GM23338 (cell line): ENCODE measurements at places on chromosomes 12 and 14. TPM values are rescaled to one million over a fixed set of nuclear protein-coding genes. Genes with fewer than 3 reads are reported as not detected.

DNA sequence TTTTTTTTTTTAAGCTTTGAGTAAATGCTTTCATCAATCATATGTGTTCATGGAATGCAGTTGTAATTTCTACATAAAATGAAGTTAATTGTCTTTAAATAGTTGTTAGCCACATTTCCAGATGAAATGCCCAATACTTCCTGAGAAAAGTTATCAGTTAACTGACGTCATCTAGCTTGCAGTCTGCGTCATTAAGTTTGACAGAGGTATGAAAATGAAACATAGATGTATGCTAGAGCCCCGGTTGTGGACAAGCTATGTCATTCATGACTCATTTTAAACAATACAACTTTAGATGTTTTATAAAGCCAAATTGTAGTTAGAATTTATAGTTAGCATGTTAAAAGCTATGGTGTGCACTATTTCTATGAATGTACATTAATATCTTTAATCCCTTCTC lies 90.7 kb downstream of the PLEKHA5 start:
- no peak overlapping the region for H3K4me3 ChIP-seq
- no peaks in the 10 kb centered on the region for H3K36me3 ChIP-seq
- no peak for DNase-seq

DNA sequence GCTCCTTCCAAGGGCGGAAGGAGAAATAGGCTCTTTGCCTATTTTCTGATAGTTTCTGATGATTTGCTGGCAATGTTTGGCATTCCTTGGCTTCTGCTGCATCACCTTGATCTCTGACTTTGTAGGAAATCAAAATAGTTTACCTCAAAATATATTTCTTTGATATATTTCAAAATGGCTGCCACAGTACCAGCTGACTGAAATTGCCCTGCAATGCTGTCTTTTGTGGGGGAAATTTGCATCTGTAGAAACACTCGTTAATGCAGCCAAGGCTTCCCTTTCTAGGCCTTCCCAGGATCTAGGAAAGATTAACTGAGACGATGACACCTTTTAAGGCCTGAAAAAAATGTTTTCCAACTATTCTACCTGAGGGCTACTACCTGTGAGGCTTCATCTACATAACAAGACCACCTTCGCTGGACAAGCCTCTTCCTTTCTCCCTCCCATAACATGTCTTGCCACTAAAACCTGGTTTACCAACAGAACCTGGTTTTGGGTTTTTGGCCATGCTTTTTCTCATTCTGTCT lies 212.8 kb upstream of the SSTR1 start:
- no peaks in the 10 kb centered on the region for H3K36me3 ChIP-seq
- DNase-seq: peak; percentile 74
- H3K4me3 ChIP-seq: no peak overlapping the region
- H3K4me1 ChIP-seq: peaks cover 45% of the 10 kb centered on the region

- H3K27ac ChIP-seq: no peak overlapping the region
- H3K4me3 ChIP-seq: no peak overlapping the region
Measured at GRCh38 chr12:108367436-108367835, 28.3 kb upstream of the CMKLR1 start.

DNA sequence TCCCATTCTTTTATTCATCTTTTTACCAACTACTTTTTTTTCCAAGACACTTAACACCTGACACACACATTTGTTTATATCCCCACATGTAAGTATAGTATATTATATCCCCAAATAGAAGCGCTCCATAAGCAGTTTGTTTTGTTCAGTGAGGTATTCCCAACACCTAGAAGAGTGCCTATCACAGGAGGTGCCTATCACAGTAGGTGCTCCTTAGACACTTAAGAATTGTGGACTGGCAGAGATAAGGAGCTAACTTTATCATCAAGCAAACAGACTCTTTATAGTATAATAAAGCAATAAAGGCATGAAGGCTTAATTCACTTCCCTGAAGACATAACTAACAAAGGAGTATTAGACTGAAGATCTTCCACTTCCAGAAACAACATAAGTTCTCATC lies 29.1 kb downstream of the OSBPL8 start:
- peaks cover 5% of the 10 kb centered on the region; the same call in 1 of the 2 replicates for H3K36me3 ChIP-seq
- DNase-seq: no peak
- H3K4me3 ChIP-seq: no peak overlapping the region
- H3K27ac ChIP-seq: peak overlapping the region; percentile 48; the same call in 1 of the 2 replicates

The CACNA2D4 gene
- 0.24 TPM in 1 of 2 replicates, not detected in the other for polyA plus RNA-seq

The KRT71 gene
- polyA plus RNA-seq: not detected in 2 replicates

- peak; percentile 72 for DNase-seq
- peaks cover 22% of the 10 kb centered on the region for H3K27me3 ChIP-seq
- H3K4me3 ChIP-seq: peak within 1 kb of the TSS; percentile 69
- no peak within 1 kb of the TSS for H3K27ac ChIP-seq
- H3K4me1 ChIP-seq: no peaks in the 10 kb centered on the region
Measured at GRCh38 chr12:112937741-112938719, at the start of gene OAS3. Gene OAS3, plus strand, starts transcription at chr12:112938474. Its CDS starts 57 bp downstream, at chr12:112938531.

The RPL6 gene
- 1,712 and 1,715 TPM in 2 replicates for polyA plus RNA-seq

The FAM90A1 gene
- 0.19 TPM in 1 of 2 replicates, not detected in the other for polyA plus RNA-seq

DNA sequence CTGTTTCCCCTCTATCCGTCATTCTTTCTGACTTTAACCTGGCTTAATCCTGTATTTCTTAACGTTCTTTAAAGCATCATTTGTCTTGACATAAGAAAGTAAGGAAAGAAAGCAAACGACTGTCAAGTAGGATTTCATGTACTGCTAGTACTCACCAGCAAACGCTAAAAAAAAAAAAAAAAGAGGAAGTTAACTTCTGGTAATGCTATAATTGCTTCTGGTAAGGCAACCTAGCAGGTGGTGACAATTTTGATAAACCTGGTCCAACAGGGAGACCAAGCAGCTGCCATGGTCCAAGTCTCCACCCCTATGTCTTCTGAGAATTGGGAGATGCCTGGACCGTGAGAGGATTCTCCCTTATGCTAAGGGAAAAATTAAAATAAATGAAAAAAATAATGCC lies 306.6 kb downstream of the DAD1 start:
- no peak overlapping the region for H3K27ac ChIP-seq
- no peak overlapping the region for H3K4me3 ChIP-seq
- H3K27me3 ChIP-seq: no peaks in the 10 kb centered on the region
- no peaks in the 10 kb centered on the region for H3K36me3 ChIP-seq
- no peak for DNase-seq
- 0 out of 2 replicates have a peak, but pooled peaks cover 3% of the 10 kb centered on the region for H3K4me1 ChIP-seq

DNA sequence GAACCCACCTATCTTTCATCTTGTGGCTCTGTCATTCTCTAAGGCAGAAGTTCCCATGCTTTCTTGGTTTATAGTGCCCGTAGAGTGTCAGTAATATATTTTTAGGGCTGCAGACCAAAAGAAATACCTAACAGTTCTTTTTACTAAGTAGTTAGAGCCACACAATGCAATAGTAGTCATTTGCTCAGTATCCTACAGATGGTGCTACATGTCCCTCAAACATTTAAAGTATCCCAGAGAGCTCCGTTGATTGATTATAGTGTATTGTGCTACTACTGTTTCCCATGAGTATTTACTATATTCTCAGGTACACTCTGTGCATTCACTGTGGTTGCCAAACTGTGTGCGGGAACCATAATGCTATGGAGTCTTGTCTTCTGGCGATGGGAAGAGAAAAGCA lies 4.7 kb upstream of the PLBD1 start:
- DNase-seq: peak; percentile 48
- peaks cover 21% of the 10 kb centered on the region for H3K4me1 ChIP-seq
- no peaks in the 10 kb centered on the region for H3K36me3 ChIP-seq
- no peak overlapping the region for H3K4me3 ChIP-seq

GRCh38 chr14:89719366-89720075 lies 235.0 kb downstream of the EFCAB11 start:
- H3K4me1 ChIP-seq: peaks cover 30% of the 10 kb centered on the region
- no peaks in the 10 kb centered on the region for H3K27me3 ChIP-seq
- no peak overlapping the region for H3K27ac ChIP-seq
- H3K4me3 ChIP-seq: no peak overlapping the region

- no peak for DNase-seq
- H3K27me3 ChIP-seq: no peaks in the 10 kb centered on the region
- no peak overlapping the region for H3K4me3 ChIP-seq
- no peak overlapping the region for H3K27ac ChIP-seq
Measured at GRCh38 chr14:97253756-97254155, 456.6 kb downstream of the VRK1 start.

The DBX2 gene
- polyA plus RNA-seq: 0.18 and 0.19 TPM in 2 replicates

DNA sequence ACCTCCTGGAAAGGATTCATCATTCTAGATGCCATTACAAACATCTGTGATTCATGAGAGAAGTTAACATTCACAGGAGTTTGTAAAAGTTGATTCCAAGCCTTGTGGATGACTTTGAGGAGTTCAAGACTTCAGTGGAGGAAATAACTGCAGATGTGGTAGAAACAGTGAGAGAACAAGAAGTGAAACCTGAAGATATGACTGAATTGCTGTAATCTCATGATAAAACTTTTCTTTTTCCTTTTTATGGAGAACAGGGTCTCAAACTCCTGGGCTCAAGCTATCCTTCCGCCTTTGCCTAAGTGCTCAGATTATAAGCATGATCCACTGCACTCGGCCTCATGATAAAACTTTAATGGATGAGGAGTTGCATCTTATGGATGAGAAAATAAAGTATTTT lies 64.5 kb upstream of the GTF2A1 start:
- DNase-seq: no peak
- peaks cover 15% of the 10 kb centered on the region for H3K4me1 ChIP-seq
- H3K4me3 ChIP-seq: no peak overlapping the region
- H3K27me3 ChIP-seq: no peaks in the 10 kb centered on the region
- H3K36me3 ChIP-seq: no peaks in the 10 kb centered on the region

The RHEBL1 gene
- polyA plus RNA-seq: 9.4 and 10.7 TPM in 2 replicates

- no peaks in the 10 kb centered on the region for H3K36me3 ChIP-seq
- H3K27ac ChIP-seq: no peak overlapping the region
- no peak for DNase-seq
- no peak overlapping the region for H3K4me3 ChIP-seq
- H3K27me3 ChIP-seq: no peaks in the 10 kb centered on the region
Measured at GRCh38 chr14:77185093-77185465, 3.5 kb downstream of the TMEM63C start.

The EML1 gene
- 4.7 and 7.0 TPM in 2 replicates for polyA plus RNA-seq

GRCh38 chr14:64422756-64423155 lies 34.6 kb downstream of the MTHFD1 start:
- H3K27ac ChIP-seq: 0 out of 2 replicates have a peak overlapping the region, but pooled peaks have one; percentile 11
- H3K27me3 ChIP-seq: no peaks in the 10 kb centered on the region
- no peaks in the 10 kb centered on the region for H3K4me1 ChIP-seq

The BEGAIN gene
- 0.60 and 0.94 TPM in 2 replicates for polyA plus RNA-seq

The OR9K2 gene
- not detected in 2 replicates for polyA plus RNA-seq

DNA sequence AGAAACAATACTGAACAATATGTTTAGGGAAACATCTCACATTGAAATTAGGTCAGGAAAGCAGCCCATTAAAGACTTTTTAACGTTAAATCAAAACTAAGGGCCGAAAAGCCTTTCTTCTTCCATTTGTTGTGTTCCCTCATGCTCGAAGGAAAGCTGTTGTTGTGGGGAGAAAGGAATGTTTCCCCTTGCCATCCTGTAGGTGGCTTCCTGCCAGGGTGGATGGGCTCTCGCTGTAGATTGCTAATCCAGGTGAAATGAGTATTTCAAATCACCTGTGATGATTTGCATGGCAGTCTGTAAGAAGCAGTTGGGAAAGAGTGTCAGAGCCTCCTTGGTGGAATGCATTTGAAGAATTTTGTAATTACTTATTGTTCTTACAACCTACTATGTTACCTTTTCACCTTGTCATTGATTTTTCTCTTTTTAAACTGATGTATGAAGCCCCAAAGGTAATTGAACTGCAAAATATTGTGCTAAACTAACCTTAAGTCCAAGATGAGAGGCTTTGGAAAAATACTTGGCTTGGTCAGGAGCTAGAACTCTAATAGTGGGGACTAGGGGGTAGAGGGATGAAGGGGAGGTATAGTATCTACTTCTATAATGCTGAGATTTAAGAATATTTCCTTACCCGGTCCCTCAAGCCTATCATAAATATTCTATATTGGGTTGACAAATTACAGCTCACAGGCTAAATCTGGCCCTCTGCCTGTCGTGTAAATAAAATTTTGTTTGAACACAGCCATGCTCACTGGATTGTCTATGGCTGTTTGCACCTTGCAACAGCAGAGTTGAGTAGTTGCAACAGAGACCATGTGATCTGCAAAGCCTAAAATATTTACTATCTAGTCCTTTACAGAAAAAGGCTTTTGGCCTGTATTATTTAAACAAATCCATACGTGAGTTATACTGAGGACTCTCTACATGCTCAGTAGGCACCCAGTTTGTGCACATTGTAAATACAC lies 7.7 kb upstream of the DCP1B start:
- H3K27ac ChIP-seq: 0 out of 2 replicates have a peak overlapping the region, but pooled peaks have one; percentile 26
- H3K4me1 ChIP-seq: peaks cover 44% of the 10 kb centered on the region
- peak; percentile 63 for DNase-seq
- H3K4me3 ChIP-seq: no peak overlapping the region
- H3K36me3 ChIP-seq: no peaks in the 10 kb centered on the region

DNA sequence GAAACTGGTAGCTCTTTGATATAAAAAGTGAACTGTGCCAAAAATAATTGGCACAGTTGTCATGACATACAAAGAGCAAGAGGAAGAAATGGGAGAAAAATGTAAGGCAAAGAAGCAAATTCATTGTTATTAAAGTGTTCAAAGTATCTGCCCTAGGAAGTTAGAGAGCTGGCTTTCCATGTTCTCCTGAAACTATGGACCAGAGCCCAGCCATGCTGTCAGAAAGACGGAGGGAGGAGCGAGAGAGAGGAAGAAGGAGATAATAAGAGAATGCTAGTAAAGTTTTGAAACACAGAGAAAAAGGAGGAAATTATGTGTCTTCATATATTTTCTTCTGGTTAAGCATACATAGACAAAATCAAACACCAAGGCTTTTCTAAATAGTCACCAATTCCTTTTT lies 78.1 kb upstream of the PELI2 start:
- H3K4me1 ChIP-seq: no peaks in the 10 kb centered on the region
- H3K27ac ChIP-seq: no peak overlapping the region
- H3K4me3 ChIP-seq: no peak overlapping the region
- H3K27me3 ChIP-seq: no peaks in the 10 kb centered on the region
- H3K36me3 ChIP-seq: no peaks in the 10 kb centered on the region

GRCh38 chr12:102171951-102172350 lies 25.7 kb downstream of the PMCH start:
- DNase-seq: no peak
- H3K4me1 ChIP-seq: no peaks in the 10 kb centered on the region
- H3K36me3 ChIP-seq: no peaks in the 10 kb centered on the region
- no peak overlapping the region for H3K27ac ChIP-seq
- H3K27me3 ChIP-seq: no peaks in the 10 kb centered on the region
- no peak overlapping the region for H3K4me3 ChIP-seq

DNA sequence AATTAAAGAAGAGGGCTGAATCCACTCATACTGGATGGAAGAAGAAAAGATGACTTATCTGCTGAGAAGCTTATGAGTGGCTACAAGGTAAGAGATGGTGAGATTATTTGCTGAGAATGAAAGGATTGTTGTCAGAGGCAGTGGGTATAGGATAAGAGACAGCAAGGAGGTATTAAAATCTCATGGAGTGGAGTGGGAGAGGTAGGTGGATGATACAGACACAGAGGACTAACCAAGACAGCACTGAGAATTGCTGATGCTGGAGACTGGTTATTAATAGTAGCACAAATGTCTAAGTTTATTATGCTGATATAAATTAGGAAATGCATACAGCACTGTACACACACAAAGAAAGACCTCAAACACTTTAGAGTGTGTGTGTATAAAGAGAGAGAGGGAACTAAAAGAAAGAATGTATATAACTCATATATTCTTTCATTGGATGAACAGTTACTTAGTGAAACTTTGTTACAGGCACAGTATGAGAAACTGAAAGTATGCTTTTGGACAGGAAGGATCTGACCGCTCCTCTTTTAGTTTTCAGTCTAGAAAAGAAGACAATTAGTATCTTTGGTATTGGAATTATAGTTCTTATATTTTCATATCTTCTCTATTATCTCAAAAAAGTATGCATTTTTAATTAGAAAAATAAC lies 543.1 kb downstream of the LRFN5 start:
- H3K36me3 ChIP-seq: no peaks in the 10 kb centered on the region
- H3K4me3 ChIP-seq: no peak overlapping the region
- no peaks in the 10 kb centered on the region for H3K4me1 ChIP-seq
